ENCODE measurements at places on chromosomes 2 and 18.

GRCh38 chr18:79765491-79766245, 32.1 kb upstream of the KCNG2 start:
- DNase-seq: no peak

DNA sequence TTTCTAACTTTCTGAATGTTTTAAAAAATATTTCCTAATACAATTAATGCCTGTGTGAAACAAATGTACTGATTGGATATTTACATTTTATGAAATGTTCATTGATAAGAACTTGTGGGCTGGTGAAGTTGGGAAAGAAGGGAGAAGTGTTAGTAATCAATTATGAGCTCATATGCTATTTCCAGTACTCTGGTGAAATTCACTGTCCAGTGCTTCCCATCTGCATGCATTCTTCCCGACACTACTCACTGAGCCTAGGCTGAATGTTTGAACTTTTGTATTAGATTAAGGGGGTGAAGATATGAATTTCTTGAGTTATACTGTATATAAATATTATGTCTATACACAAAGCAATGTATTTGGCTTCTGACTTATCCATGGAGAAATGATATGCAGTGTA, 36.0 kb downstream of the SKA1 start:
- DNase-seq: no peak

DNA sequence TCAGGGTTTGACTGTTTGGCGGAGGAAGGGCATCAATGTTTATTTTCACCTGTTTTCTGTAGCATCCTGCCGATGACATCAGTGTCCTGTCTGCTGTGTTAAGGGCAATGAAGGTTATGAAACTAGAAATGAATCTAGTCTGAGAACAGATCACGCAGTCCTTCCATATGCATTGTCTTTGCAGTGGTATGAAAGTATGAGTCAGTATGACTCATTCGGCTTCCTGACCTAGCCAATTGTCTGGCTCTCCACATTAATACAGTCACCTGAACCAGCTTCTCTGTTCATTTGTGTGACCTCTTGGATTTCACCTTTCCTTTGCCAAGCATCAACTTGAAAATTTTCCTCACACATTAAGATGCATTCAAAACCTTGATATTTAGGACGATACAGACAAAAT, 353.8 kb downstream of the RND3 start:
- DNase-seq: no peak

DNA sequence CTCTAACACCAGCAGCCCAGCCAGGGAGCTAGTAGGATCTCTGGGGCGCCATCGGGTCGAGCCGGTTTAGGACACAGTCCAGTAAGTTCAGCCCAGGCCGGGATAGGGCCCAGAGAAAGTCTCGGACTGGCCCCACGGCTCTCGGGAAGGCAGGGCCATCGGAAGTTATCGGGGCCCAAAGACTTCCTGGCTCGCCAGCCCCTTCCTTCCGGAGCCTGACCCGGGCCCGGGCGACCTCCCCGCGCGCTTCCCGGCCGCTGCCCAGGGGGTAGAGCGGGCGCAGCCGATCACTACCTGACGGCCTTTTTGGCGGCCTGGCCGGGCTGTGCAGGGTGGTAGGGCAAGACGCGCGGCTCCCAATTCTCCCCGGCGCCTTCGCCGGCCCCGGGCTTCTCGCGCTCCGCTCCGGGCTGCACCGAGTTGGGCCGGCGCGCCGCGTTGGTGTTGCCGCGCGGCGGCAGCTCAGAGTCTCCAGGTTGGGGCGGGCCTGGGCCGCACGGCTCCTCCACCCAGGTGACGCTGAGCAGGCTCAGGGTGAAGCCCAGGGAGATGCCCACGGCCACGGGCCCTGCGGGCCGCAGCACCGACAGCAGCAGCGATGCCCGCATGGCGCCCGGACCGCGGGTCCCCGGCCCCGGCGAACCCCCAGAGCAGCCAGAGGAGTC, 546 bp downstream of the CHPF start:
- no peak for DNase-seq

GRCh38 chr2:196191541-196191940, 20.2 kb upstream of the STK17B start:
- DNase-seq: no peak

GRCh38 chr2:26951236-26951635, 19.2 kb upstream of the MAPRE3 start:
- DNase-seq: no peak

GRCh38 chr2:98009887-98010760, 14.4 kb upstream of the TMEM131 start:
- no peak for DNase-seq

- DNase-seq: no peak
Observed at GRCh38 chr2:100655936-100656534, 93.2 kb downstream of the PDCL3 start.

- DNase-seq: no peak
Observed at GRCh38 chr2:138853296-138853695, 73.1 kb upstream of the NXPH2 start.

DNA sequence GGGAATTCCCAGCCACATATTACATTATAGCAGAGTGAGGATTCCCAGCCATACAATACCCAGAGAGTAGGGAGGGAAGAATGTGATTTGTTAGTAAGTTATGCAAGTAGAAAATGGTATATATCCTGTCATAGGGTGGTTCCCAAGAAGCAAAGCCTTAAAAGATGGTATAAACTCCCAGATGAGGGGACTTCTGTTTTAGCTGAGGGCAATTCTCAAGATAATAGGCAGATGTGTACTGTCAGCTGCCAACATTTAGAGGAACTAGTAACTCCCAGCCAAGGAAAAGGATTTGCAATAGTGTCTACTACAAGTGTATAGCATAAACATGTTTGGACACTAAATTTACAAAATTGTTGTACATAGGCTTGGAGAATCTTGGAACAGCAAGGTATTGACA, 86.5 kb downstream of the XDH start:
- DNase-seq: no peak

DNA sequence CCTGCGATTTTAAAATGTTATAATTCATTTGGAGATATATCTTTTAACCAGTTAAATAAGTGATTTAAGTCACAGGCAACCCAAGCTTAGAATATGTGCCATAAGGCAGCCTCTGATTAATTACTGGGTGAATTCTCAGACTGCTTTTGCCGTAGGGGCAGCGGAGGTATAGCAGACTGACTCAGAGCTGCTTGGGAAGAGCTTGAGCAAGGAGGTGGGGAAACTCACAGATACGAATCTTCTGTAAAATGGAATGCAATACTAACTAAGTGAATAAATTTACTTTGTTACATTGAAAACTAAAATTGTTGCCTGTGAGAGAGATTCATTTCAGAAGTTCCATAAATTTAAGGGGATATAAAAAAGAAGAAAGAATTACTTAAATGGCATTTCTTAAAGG, 115.4 kb downstream of the KYNU start:
- DNase-seq: no peak

GRCh38 chr2:161100211-161100895, 59.9 kb upstream of the TANK start:
- no peak for DNase-seq

DNA sequence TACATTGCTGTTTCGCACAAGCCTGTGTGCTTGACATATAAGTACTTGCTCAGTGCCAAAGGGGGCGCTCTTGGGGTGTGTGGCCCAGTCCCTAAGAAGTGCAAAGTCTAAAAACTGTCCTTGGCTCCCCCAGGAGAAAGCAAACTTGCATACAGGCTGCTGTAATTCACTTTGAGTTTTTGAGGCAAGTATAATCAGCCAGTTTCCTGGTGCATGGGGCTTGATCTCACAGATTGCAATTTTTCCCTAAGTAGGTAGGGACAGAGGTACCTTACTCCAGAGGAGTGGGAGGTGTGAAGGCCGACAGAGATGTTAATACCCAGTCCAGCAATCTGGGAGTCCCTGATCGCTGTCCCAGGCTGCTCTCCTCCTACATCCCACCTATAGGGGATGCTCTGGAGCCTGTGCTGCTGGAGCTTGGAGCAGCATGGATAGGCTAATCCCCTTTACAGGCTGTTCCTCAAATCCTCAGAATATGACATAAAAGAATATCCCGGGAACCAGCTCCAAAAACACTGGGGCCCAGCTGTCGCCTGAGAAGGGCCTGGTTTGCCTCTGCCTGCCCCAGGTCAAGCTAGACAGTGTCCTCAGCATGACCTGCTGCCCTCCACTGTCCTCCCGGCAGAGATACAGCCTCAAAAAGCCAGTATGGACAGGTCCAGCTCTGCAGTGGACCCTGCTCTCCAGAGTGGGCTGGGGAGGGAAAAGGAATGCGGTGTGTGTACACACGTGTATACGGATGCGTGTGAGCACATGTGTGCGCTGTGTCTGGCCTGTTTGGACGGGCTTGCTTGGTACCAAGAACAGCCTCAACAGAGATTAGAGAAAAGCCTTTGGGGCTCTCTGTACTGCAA, 136.5 kb upstream of the HAAO start:
- DNase-seq: no peak

DNA sequence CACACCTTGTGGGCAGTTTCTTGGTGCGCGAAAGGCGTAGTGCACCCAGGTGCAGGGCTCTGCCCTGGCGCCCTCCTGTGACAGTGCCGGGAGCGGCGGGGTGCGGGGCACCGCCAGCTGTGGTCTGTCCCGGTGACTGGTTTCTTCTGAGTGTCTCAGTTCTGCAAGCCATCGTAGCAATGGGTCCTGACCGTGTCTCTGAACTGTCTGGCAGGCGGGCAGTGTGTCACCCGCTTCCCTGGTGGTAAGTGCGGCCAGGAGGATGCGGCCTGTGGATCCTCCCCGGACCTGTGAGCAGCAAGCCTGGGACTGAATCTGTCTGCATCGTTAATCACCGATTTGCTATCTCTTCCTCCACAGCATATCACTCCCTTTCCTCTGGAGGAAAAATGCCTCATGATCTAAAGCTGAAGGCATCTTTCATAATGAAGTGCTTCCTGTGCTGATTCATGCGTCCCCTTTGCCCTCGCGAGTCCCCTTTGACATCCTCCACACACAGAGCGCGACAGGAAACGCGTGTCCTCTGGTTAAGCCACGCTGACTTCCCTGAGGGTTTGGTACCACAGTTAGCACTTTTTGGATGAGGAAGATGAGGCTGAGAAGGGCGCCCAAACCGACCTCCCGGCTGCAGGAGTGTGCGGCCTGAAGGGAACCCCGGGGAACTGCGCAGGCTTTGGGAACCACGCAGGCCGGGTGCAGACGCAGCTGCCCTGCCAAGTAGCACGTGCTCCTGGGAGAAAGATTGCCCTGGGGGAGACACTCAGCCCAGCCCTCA, 416.0 kb upstream of the HS6ST1 start:
- DNase-seq: no peak

- DNase-seq: no peak
Observed at GRCh38 chr2:192513575-192513974, 318.8 kb upstream of the TMEFF2 start.

DNA sequence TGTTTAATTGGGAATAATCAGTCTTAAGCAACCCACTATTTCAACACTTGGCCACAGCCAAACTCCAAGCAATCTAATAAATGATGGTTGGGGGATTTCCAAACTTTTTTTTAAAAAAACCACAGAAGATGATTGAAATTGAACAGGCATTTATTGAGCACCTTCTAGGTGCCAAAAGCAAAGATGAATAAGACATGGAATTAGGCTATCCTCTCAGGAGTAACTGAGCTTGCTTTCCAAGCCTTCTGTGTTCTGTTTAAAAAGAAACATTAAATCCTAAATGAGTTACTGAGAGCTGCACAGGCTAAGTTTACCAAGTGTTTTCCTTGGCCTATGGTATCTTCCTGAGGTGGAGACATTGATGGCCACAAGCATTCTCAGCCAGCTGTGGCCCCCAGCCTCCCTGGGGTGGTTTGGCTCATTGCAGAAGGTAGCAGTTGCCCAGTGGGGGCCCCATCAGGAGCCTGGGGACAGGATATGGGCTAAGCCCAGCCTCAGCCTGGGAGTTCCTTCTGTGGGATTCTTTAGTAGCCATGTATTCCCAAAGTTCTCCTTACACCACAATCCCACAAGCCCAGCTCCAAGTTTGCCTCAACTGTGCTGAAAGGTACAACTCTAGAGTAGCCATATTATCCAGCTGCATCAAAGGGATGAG, 174.3 kb downstream of the C1D start:
- no peak for DNase-seq

DNA sequence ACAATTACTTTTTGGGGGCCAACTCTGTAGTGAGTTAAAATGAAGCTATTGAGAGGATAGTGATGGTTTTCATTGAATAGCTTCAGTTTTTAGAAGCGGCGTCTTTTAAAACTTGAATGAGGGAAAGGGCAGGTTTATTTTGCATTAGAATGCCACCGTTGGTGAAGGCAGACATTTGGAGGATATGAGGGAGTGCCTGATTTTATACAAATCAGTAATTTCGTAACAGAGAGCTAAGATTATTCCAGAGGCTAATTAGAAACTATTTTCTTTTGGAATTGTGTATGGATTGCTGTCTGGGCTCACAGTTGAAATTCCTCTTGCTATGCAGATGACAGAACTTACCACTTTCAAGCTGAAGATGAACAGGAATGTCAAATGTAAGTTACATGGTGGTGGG, 67.6 kb downstream of the ITGB1BP1 start:
- DNase-seq: no peak

DNA sequence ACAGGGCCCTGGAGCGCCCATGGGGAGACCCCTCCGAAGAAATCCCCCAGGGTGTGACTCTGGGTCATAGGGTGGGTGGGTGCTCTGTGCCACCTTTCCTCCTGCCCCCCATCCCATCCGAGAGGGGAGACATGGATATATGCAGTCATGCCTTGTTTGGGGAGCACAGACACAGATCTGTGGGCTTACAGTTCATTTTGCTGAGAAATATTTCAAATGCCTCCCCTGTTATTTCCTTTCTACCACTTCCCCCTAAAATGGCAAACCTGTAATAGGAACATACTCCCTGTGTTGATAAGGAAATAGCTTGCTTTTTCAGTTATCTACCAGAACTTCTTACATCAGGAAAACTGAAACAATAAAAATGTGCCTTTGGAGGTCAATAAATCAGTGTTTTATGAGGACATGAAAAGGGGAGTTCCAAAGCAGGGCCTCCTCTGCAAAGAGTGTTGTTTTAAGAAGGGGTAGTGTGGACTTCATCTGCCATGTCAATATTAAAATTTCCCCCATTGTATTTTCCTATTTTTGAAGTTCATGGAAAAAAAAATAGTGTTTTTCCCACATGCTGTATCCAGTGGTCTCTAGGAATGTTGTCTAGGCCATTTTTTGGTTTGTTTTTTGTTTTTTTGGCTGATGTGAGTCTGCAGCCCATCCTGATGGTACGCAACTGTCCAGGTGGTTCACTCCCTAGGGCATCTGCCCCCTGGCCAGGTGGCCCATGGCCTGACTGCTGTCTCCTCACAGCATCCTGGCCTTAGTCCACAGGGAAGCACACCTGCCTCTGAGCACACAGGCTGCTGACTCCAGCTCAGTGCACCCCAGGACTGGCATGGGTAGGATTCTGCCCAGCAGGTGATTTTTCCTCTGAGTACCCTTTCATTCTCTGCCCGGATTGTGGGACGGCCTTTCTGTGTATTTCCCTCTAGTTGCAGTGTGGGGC, 3.7 kb downstream of the TNFRSF11A start:
- DNase-seq: no peak

- DNase-seq: no peak
Observed at GRCh38 chr2:20215183-20216040, 9.5 kb downstream of the SDC1 start.

Data from stimulated activated CD4-positive, alpha-beta T cell treated with anti-CD3 and anti-CD28 coated beads, TNF-alpha, amount 100 ng/mL, for 24 hours (primary cell).